Activated naive CD8-positive, alpha-beta T cell treated with anti-CD3 and anti-CD28 coated beads for 36 hours (primary cell): ENCODE measurements at places on chromosomes 4 and X. TPM values are rescaled to one million over a fixed set of nuclear protein-coding genes. Genes with fewer than 3 reads are reported as not detected.

DNA sequence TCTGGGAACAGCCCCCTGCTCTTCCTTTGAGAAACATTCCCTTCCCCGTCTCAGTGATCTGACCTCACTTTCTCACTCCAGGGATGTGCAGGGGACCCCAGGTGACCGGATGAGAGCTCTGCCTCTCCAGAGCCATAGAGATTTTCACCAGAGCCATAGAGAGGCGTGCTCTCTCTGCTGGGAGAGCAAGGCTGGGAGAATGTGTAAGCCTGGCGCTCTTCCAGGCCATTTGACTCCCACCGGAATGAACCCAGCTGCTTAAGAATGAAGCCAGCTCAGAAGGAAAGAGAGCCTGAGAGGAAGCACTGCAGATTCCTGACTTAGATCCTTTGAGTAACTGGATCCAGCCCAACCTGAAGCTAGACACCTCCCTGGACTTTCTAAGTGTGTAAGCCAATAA, 106.4 kb downstream of the DHX15 start:
- H3K27me3 ChIP-seq, result peaks cover 58% of the 10 kb centered on the region
- no peak overlapping the region for H3K4me3 ChIP-seq
- no peaks in the 10 kb centered on the region for H3K36me3 ChIP-seq
- H3K4me1 ChIP-seq, result peaks cover 3% of the 10 kb centered on the region
- DNase-seq, result no peak

DNA sequence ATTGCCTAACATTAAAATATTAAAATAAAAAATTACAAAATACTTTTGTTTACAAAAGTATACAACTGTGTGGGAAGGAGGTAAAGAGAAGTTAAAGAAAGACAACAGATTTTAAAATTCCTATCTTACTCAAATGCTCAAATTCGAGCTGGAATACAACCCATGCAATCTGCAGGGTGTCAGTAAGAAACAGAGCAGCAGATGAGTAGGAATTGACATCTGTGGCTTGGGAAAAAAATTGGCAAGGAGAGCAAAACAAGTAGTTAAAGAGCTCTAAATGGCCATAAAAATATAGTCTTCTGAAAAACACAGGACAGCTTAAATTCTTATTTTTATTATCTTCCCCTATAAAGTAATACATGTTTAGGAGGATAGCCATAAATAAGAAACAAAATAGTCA, 1609.0 kb upstream of the AGA start:
- DNase-seq, result no peak
- no peaks in the 10 kb centered on the region for H3K27me3 ChIP-seq
- H3K4me1 ChIP-seq, result no peaks in the 10 kb centered on the region
- H3K4me3 ChIP-seq, result no peak overlapping the region
- H3K36me3 ChIP-seq, result no peaks in the 10 kb centered on the region
- no peak overlapping the region for H3K27ac ChIP-seq

- H3K36me3 ChIP-seq, result no peaks in the 10 kb centered on the region
- no peak for DNase-seq
- peaks cover 3% of the 10 kb centered on the region for H3K4me1 ChIP-seq
These were observed 89.9 kb downstream of the FTHL17 start for GRCh38 chrX:30981968-30982367.

DNA sequence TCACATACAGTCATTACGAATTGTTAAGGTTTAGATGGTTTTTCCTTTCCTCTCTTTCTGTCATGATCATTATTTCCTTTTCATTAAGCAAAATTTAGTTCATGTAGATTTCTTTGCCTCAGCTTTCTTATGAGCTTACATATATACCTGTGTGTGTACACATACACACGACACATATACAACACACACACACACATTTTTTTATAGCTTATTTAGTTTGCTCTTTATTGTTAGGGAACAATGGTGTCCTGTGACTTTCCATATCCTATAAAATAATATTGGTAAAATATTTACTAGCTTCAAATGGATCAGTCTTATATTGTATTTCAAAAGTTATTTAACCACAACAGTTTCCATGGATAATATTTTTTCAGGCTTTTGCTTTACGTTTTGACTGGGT, 840.7 kb downstream of the PCDH18 start:
- no peaks in the 10 kb centered on the region for H3K4me1 ChIP-seq
- no peak overlapping the region for H3K4me3 ChIP-seq
- no peaks in the 10 kb centered on the region for H3K36me3 ChIP-seq
- H3K27me3 ChIP-seq, result no peaks in the 10 kb centered on the region
- no peak overlapping the region for H3K27ac ChIP-seq

DNA sequence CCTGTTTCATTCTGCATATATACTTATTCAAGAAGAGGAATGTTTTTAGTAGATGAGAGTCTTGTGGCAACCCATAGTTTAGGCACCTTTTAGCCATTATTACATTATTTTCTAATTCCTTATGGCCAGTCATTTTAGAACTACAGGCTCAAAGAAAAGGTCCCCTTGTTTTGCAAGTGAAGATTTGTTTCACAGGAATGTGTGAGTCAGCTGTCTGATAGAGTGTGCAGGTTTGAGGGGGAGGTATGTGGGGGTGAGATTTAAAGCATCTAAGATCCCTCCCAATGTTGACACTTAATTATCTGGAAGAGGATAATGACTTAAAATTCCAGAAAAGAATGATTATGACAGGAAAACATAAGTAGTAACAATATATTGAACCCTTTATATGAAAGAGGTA, 495.6 kb downstream of the KCNIP4 start:
- DNase-seq, result no peak
- no peak overlapping the region for H3K27ac ChIP-seq
- no peak overlapping the region for H3K4me3 ChIP-seq

DNA sequence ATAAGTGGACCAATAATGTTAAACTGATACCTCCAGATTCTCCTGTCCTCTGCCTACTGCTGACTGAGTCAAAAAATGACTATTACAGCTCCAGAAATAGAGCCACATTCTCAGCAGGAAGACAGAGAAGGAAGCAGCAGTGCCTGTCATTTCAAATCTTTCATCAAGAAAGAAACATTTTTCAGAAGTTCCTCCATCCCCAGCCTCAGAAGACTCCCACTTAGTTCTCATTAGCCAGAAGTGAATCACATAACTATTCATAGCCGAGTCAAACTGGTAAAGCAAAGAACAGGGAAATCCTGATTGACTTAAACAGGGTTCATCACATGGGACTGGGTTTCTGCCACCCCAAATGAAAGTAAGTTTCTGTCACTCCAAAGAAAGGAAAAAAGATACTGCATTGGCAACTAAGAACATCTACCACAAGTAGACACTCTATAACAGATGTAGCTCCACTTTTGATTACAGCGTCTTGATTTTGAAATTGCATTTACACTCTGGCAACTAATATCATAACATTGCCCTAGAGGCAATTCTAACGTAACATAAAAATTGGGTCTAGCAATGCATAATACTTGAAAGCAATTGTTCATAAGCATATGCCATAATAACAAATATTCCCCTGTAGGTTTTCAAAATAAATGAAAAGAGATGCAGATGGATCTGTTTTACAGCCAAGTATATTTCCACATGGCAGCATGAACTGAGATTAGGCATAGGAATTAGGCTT, 599.8 kb downstream of the GALNTL6 start:
- no peak for DNase-seq
- H3K27ac ChIP-seq, result no peak overlapping the region
- no peaks in the 10 kb centered on the region for H3K27me3 ChIP-seq
- H3K4me3 ChIP-seq, result no peak overlapping the region
- H3K36me3 ChIP-seq, result no peaks in the 10 kb centered on the region
- no peaks in the 10 kb centered on the region for H3K4me1 ChIP-seq

GRCh38 chr4:182286931-182287330, 43.7 kb downstream of the TENM3 start:
- no peaks in the 10 kb centered on the region for H3K36me3 ChIP-seq
- no peaks in the 10 kb centered on the region for H3K27me3 ChIP-seq
- H3K4me1 ChIP-seq, result no peaks in the 10 kb centered on the region
- no peak for DNase-seq
- H3K4me3 ChIP-seq, result no peak overlapping the region

DNA sequence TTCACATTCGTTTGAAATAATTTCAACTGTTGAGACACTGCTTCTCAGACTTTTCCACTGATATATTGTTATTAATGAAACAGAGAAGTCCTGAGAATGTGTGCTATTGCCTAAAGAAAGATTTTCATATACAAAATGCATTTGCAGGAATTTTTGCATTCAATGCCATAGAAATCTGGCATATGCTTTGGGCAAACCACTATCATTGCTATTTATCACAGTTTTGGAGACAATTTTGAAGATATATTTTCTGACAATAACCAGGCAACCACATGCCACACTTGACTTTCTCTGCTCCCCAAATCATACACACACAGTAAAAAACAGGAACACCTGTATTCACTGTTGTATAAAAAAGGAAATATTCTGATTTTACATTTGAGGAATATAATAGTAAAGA, 1303.7 kb upstream of the IGFBP7 start:
- no peak overlapping the region for H3K4me3 ChIP-seq
- no peaks in the 10 kb centered on the region for H3K36me3 ChIP-seq
- H3K27ac ChIP-seq, result no peak overlapping the region
- no peak for DNase-seq
- no peaks in the 10 kb centered on the region for H3K4me1 ChIP-seq

GRCh38 chr4:588351-588849, 12.3 kb upstream of the TMEM271 start:
- H3K27ac ChIP-seq, result no peak overlapping the region
- DNase-seq, result no peak
- H3K4me3 ChIP-seq, result no peak overlapping the region
- peaks cover 5% of the 10 kb centered on the region for H3K36me3 ChIP-seq

DNA sequence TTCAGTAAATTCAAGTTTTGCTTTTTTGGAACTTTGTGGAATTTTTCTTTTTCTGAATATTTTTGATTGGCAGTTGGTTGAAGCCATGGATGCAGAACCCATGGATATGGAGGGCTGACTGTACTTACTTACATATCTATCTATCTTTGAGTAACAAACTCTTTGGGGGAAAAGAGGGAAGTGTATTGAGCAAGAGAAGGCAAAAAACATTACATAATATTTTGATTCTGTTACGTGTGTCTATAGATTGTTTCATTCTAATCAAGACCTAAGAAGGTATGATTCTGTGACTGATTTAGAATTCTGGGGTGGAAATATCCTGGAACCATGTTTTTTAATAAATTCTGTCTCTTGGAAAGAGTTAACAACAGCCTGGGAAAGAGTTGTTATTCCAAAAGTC, 31.5 kb downstream of the GRSF1 start:
- no peak overlapping the region for H3K4me3 ChIP-seq
- no peak overlapping the region for H3K27ac ChIP-seq
- H3K4me1 ChIP-seq, result no peaks in the 10 kb centered on the region
- peaks cover 9% of the 10 kb centered on the region for H3K36me3 ChIP-seq
- no peak for DNase-seq
- no peaks in the 10 kb centered on the region for H3K27me3 ChIP-seq

- peaks cover 4% of the 10 kb centered on the region for H3K27me3 ChIP-seq
- H3K4me1 ChIP-seq, result no peaks in the 10 kb centered on the region
- no peak overlapping the region for H3K4me3 ChIP-seq
- no peak for DNase-seq
- no peaks in the 10 kb centered on the region for H3K36me3 ChIP-seq
These were observed 33.5 kb upstream of the SETD7 start for GRCh38 chr4:139589336-139590018.

- no peaks in the 10 kb centered on the region for H3K27me3 ChIP-seq
- no peak overlapping the region for H3K4me3 ChIP-seq
- no peak for DNase-seq
These were observed 492.9 kb downstream of the PCDH18 start for GRCh38 chr4:137039370-137039769.

GRCh38 chr4:156738766-156739165, 232.8 kb downstream of the PDGFC start:
- H3K36me3 ChIP-seq, result no peaks in the 10 kb centered on the region
- H3K4me3 ChIP-seq, result no peak overlapping the region
- H3K27ac ChIP-seq, result no peak overlapping the region
- H3K4me1 ChIP-seq, result no peaks in the 10 kb centered on the region
- no peak for DNase-seq
- no peaks in the 10 kb centered on the region for H3K27me3 ChIP-seq

- no peaks in the 10 kb centered on the region for H3K4me1 ChIP-seq
- DNase-seq, result no peak
- no peak overlapping the region for H3K4me3 ChIP-seq
- H3K27me3 ChIP-seq, result no peaks in the 10 kb centered on the region
These were observed 102.1 kb downstream of the ANOS1 start for GRCh38 chrX:8629871-8630270.

GRCh38 chrX:18582910-18583493, 88.9 kb downstream of the RS1 start:
- H3K4me3 ChIP-seq, result no peak overlapping the region
- DNase-seq, result no peak
- no peak overlapping the region for H3K27ac ChIP-seq
- no peaks in the 10 kb centered on the region for H3K4me1 ChIP-seq
- H3K36me3 ChIP-seq, result no peaks in the 10 kb centered on the region

- no peak overlapping the region for H3K27ac ChIP-seq
- H3K4me1 ChIP-seq, result no peaks in the 10 kb centered on the region
- no peak overlapping the region for H3K4me3 ChIP-seq
- no peak for DNase-seq
- H3K27me3 ChIP-seq, result no peaks in the 10 kb centered on the region
These were observed 361.3 kb downstream of the OPHN1 start for GRCh38 chrX:68072041-68072440.

GRCh38 chr4:106985830-106986229, 50.3 kb downstream of the DKK2 start:
- no peaks in the 10 kb centered on the region for H3K27me3 ChIP-seq
- no peak overlapping the region for H3K27ac ChIP-seq
- no peak overlapping the region for H3K4me3 ChIP-seq
- H3K4me1 ChIP-seq, result no peaks in the 10 kb centered on the region
- no peak for DNase-seq

DNA sequence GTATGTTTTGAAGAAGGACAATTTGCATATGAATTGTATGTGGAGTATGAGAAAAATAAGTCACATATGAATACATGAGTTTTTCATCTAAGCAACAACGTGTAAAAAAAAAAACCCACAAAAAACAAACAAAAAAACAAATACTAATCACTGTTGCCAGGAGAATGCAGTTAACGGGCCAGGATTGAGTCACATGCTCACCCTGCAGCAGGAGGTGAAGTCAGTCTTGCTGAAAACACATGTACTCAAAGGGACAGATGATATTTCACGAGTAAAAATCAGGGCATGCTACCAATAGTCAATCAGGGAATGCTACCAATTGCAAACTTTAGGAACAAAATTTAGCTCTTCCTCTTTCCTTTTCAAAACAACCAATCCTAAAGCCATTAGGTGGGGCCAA, 10.4 kb upstream of the DCLK2 start:
- no peak overlapping the region for H3K4me3 ChIP-seq
- peaks cover 18% of the 10 kb centered on the region for H3K27me3 ChIP-seq
- DNase-seq, result no peak
- no peaks in the 10 kb centered on the region for H3K4me1 ChIP-seq
- H3K27ac ChIP-seq, result no peak overlapping the region

GRCh38 chrX:134470013-134470412, 10.0 kb downstream of the HPRT1 start:
- DNase-seq, result no peak
- no peak overlapping the region for H3K4me3 ChIP-seq
- peaks cover 5% of the 10 kb centered on the region for H3K36me3 ChIP-seq
- no peaks in the 10 kb centered on the region for H3K27me3 ChIP-seq
- peaks cover 3% of the 10 kb centered on the region for H3K4me1 ChIP-seq

- H3K27me3 ChIP-seq, result no peaks in the 10 kb centered on the region
- H3K36me3 ChIP-seq, result no peaks in the 10 kb centered on the region
- DNase-seq, result no peak
- H3K27ac ChIP-seq, result no peak overlapping the region
- no peaks in the 10 kb centered on the region for H3K4me1 ChIP-seq
These were observed 57.0 kb downstream of the XAGE2 start for GRCh38 chrX:52425775-52426174.

The RP2 gene
- total RNA-seq, result 6.6 TPM

The SRPX2 gene
- total RNA-seq, result not detected

The CAPN6 gene
- total RNA-seq, result not detected

The GUCY1A1 gene
- 0.14 TPM for total RNA-seq

The RNF212 gene
- 3.8 TPM for total RNA-seq

The FHIP1A gene
- 0.62 TPM for total RNA-seq
